ENCODE measurements at places on chromosomes 1 and 21.

DNA sequence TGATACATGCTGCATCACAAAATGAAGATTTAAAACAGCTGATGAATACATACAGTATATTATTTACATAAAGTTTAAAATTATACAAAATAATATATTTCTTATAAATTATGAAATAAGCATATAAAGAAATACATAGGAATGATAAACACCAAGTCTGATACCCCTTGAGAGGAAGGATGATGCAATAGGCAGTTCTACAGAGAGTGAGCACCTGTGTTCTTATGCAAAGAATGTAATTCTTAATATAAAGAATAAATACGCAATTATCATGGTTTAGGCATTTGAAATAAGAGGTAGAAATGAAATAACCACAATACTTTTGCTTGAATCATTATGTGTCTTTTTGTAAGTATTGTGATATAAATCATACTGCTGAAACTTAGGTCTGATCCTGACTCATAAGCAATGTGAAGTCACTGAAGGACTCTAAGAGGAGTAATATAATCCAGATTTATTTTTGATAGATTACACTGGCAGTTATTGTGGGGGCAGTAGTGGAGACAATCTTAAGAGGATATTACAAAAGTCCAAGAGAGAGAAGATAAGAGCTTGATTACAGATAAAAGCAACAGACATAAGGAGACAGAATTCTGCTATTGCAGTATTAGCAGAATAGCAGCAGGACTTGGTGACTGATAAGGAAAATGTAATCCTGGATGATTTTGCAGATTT lies 39.0 kb downstream of the TTLL7 start:
- DNase-seq: peak; percentile 41

DNA sequence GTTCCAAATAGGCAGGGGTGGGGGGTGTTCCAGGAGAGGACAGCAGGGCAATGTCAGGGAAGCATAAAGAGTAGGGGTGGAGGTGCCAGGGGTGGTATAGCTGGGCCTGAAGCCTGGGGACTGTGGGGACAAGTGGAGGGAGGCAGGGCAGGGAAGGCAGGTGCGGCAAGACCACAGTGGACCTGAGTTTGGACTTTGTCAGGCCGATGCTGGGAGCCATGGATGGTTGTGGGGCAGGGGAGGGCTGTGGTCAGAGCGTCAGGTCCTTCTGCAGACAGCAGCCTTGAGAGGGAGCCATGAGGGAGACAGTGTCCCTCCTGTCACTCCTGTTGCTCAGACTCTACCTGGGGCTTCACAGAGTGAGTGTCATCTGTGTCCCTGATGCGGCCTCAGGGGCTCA lies 320.3 kb downstream of the PTPRU start:
- DNase-seq: no peak

- DNase-seq: no peak
Observed at GRCh38 chr1:225451340-225451739, 23.5 kb upstream of the LBR start.

- no peak for DNase-seq
Observed at GRCh38 chr1:25821112-25821476, 1.3 kb downstream of the MTFR1L start.

GRCh38 chr1:5991381-5992025 lies 722 bp downstream of the NPHP4 start:
- peak; percentile 9 for DNase-seq

- DNase-seq: peak; percentile 59
Observed at GRCh38 chr1:20367116-20367585, 76.5 kb downstream of the VWA5B1 start.

DNA sequence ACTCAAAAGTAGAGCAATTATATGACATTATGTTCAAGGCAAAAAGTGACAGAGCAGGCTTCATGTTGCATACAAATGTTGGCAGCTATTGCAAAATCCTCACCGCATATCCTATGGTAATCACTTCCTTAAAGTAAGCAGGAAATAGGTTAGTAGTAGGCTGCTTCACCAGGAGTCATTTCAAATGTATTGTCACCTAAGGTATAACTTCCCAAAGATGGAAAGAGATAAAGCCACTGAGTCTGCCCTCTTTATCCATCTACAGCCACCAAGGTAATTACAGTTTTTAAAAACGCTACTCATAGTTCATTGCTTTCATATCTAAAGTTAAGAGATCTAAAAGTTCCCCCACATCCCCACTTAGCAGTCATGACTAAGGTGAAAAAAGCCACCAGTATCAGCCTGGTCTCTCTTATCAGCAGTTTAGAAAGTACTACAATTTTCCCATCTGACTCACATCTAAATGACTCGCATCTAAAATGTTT lies 31.6 kb upstream of the UBE2U start:
- DNase-seq: peak; percentile 73

GRCh38 chr1:159900755-159901360 lies 893 bp upstream of the CFAP45 start:
- no peak for DNase-seq

DNA sequence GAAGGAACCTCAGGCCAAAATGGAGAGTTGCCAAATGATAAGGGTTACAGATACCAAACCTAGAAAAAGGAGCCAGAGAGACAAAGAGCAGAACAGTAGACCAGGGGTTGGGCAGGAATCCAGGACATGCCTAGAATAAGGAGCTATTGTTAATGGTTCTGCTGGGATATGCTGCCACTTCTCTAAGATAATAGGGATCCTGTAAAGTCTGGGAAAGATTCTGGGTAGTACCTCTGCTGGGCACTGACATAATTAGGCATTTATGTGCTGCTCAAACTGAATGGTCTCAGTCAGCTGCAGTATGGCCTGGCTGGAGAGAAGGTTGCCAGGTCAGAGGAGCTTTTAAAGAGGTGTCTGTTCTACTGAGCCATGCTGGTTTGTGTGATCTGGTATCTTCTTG lies 19.9 kb upstream of the NRIP1 start:
- DNase-seq: peak; percentile 1

DNA sequence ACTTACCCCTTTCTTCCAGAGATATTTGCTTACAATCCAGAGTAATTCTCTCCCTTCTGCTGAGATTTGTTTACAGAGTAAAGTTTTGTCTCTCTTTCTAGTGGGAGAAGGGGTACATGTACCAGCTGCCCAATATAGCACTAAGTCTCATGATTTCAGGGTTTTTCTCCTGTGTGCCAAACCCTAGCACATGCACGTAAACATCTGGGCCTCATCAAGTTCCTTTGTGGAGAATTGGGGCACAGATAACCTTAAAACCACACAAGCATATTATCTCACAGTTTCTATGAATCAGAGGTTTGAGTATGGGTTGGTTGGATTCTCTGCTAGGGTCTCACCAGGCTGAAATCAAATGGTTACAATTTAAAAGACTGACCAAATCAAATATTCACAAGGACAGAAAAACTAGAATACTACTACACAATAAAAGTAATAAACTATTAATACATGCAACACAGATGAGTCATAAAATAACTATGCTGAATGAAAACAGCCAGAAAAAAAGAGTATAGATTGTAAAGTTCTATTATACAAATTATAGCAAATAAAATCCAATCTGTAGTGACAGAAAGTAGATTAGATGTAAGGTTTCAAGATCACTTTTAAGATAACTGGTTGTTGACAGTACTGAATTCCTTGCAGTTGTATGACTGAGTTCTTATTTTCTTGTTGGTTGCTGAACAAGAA lies 347.4 kb upstream of the PTBP2 start:
- peak; percentile 74 for DNase-seq

DNA sequence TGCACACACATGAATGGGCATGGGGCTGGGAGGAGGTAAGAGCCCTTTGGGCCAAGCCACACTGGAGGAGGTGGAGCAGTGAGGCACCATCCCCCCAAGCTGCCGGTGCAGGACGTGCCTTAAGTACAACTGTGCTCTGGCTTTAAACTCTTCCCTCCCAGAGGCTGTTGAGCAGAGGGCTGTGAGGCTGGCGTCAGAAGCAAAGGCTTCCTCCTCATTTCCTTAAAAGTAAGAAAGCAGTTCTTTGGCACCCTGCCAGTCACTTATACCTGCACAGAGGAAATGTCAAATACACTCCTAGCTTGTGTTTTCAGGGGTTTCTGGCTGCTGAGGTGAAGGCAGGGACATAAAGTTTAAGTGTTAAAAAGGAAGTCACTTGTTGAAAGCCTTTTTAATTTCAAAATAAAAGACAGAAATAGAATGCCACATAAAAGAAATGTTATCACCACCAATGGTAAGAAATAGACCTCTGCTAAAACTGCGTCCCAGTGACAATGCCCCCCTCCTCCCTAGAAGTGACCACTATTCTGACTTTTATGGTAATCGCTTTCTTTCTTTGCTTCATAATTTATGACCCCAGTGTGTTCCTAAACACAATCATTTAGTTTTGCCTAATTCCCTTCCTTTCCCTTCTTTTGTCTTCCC lies 33.0 kb downstream of the LAMC2 start:
- DNase-seq: no peak

GRCh38 chr1:174324939-174325338 lies 122.8 kb upstream of the GPR52 start:
- DNase-seq: no peak

DNA sequence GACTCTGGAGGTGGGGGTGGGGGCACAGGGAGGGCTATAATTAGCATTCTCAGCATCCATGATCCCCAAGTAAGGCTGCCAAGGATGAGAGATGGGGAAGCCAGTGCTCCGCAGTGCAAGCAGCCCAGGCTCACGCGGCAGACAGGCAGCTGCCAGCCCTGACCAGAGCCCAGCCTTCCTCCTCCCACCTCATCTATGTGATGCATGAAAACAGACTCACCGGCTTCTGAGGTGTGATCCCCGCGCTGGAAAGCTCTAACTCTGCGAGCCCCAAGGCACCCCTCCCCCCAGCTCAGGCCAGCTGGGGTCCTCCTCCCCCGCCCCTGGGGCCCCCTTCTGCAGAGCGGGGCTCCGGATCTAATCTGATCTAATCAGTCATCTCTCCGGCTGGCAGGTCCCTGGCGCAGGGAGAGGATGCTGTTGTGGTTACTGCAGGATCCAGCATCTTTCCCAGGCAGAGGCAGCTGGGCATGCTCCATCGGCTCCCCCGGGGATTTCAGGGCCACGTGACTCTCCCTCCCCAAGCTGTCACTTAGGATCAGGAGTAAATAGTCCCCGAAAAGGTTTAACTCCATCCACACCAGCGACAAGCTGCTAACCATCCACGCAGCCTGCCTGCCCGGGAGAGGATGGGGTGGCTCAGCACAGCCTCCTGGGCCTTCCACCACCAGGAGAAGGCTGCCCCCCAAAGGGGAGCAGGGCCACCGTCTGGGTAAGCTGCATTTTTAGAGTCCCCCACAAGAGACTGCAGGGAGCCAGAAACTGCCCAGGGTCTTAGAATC lies at the start of gene PLEKHA6:
TSS of gene PLEKHA6 (minus strand) at position 456 of the 782 bp plus-strand sequence. CDS start 86,202 bp downstream, outside the sequence.
- DNase-seq: peak; percentile 70

DNA sequence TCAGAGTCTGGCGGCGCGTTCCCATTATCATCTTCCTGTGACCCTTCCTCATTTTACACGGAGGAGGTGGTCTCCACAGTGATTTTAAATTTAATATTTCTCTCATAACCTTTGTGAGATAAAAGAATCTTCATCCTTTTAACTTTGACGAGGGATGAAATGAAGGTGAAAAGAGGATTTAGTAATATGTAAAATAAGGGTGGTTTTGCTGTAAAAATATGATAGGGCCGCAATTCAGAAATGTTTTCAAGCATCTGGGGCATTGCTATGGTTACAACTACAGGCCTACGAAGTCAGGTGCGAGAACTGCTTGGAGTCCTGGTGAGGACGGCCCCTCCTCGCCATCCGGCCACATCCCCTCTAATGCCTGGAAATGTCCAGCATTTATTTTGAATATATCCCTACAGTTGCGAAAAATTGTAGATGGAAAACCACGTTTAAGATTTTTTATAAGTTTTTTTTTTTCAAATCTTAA lies 422 bp upstream of the RSBN1 start:
- DNase-seq: no peak

DNA sequence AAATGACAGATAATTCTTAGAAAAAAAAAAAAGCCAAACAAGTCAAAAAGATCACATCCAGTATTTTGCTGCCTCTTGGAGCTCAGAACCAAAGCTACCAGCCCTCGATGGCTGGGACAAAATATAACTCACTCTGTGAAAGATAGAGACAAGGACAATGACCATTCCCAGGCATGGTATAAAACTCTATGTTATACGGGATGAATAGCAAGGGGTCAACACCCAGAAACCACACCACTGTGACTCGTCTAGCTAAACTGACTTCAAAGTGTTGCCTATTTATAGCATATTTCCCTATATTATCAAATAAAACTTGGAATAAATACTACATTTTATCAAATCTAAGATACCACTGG lies 10.1 kb downstream of the TMEM63A start:
- DNase-seq: no peak

GRCh38 chr1:25590096-25590824 lies 26.3 kb upstream of the MAN1C1 start:
- no peak for DNase-seq

DNA sequence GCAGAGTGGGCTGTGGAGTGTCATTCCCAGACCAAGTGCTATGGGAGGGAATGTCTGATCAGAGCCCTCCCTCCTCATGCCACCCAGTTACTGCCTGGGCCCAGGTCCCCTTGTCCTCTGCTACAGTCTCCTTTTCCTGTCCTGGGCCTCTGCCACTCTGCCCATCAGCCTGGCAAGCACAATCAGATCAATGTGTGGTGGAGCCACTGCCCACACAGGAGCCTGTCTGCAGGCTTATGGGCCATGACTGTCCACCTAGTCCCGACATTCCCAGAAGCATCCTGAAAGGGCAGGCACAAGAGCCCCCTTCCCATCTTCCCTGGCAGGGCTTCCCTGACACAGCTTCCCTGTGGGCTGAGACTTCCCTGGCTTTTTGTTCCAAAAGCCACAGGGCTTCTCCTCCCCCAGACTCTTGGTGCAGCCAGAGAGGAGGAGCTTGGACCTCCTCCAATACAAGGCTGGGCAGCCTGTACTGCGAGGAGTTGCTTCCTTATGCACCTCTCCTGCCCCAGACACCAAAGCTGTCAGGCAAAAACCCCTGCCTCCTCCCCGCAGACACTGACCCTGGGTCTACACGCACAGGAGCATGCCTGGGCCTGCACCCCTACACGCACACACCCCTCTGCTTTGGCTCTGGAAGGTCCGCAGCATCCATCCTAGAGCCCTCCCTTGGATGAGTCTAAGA lies 29.2 kb upstream of the CNTN2 start:
- DNase-seq: peak; percentile 65

DNA sequence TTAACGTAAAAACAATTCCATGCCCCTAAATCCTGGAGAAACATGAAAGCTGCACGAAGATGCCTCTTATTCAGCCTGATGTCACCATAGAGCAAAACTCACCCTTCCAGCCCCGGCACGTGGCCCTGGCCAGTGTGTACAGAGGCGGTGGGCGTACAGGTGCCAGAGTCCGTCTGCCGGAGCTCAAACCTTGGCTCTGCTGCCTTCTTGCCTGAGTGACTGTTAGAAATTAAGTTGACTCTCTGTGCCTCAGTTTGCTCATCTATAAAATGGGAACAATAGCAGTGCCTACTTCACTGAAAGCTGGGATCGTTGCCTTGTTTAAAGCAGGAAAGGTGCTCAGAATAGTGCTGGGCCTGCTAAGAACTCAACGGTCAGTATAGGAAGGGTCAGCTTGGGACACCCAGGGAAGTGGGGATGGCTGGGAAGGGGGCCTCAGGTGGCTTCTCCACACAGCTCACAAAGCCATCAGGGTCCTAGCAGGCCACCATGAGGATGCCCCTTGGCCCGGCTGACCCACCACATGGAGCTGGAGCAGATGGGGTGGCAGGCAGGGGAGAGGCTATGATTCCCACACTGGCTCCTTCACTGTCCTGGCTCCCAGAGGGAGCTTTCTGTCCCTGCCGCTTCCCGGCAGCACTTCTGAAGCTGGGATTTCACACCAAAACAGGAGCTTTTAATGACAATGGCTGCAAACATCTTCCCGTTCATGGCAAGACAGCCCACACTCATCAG lies 237.2 kb downstream of the NPHP4 start:
- no peak for DNase-seq

GRCh38 chr21:43639470-43640353 lies 19.6 kb downstream of the HSF2BP start:
- DNase-seq: peak; percentile 95

GRCh38 chr1:238409191-238409850 lies 518.6 kb upstream of the ZP4 start:
- peak; percentile 62 for DNase-seq
